ENCODE measurements at places on chromosomes 4 and X.

GRCh38 chrX:87017210-87017609 lies 500.4 kb upstream of the KLHL4 start:
- DNase-seq: no peak

DNA sequence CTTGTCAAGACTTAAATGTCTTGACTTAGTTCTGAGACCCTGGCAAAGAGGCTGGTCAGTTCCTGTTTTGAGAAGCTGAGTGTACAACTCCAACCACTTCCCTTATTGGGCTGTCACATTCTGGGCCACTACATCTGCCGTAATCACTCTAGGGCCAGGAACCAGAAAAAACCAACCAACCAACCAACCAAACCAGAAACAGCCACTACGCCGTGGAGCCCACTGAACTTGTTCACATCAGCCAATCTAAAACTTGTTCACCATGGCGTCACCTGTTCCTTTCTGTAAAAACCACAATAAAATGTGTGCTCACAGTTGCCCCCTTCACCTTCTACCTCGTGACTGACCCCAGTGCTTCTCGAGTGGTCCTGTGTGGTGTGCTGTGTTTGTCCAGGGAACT lies 107.3 kb downstream of the JADE1 start:
- DNase-seq: no peak

DNA sequence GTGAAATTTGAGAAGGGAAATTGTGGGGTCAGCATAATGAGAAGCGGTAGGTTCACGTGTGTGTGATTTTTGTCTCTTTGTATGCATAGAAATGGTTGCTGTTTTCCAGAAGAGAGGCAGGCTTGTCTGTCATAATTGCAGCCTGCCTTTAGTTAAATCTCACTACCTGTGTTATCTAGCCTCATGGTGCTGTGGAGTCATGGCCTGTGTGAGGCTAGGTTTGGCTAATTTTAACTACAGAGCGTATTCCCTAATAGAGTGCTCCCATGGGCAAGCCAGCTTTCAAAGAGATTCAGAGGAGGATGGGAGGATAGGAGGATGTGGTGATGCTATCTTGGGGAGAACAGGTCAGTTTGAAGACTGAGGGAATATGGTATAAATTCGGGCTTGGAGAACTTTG lies 23.6 kb downstream of the UPRT start:
- no peak for DNase-seq

- DNase-seq: no peak
These were observed 27.4 kb downstream of the TRAPPC11 start for GRCh38 chr4:183686461-183686860.

GRCh38 chr4:117533501-117533900 lies 448.1 kb upstream of the TRAM1L1 start:
- DNase-seq: no peak

DNA sequence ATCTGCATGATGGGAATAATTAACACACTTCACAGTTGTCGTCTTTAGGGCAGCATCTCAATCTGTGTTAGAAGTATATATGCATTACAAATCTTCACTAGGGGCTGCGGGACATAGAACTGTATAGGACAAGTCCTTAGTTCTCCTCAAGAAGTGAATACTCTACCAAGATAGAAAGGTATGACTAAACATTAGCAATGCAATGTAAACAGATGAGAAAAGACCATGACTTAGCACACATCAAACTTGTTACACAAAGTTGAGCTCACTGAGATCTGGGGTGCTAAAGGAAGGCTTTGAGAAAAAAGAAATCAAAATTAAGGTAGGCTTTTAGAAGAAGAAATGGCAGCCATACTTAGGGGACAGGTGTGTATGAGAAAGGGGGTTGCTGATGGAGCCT lies 182.1 kb upstream of the MAP3K15 start:
- DNase-seq: no peak

- no peak for DNase-seq
These were observed 59.6 kb upstream of the DUSP21 start for GRCh38 chrX:44784241-44784640.

GRCh38 chr4:168618577-168619265 lies 121.9 kb downstream of the PALLD start:
- DNase-seq: peak; percentile 19

DNA sequence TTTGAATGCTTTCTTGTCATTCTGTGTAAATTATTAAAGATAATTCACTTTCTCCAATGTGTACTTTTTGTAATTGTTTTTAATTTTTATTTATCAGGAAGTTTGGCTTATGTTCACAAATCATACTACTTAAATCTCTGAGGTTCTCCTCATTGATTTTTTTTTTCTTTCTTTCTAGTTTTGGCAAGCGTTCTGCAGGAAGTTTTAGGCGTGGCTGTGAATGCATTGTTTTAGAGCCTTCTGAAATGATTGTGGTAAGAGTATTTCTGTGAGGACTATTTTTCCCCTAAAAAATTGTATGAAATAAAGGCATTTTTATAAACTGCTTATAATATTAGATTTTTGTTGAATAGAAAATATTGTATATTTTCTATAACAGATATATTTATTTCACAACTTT lies 135.8 kb downstream of the RAPGEF2 start:
- no peak for DNase-seq

- DNase-seq: no peak
These were observed 38.6 kb downstream of the ALG13 start for GRCh38 chrX:111719426-111720210.

DNA sequence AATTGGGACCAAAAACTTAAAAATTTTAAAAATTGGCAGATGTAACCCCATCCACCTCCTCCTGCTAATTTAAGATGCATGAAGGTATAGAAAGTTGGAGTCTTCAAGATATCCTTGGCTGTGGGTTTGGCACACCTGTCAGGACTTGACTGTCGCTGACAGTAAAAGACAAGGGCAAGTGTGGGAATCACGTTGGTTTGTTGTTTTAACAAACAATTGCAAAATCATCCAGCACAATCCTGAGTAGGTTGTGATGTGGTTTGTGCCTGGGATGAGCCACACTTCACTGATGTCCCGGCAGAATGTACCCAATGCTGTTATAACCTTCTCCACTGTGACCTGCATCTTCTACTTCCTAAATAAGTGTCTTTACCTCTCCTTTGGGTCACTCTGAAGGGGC lies 24.0 kb downstream of the HOPX start:
- no peak for DNase-seq

DNA sequence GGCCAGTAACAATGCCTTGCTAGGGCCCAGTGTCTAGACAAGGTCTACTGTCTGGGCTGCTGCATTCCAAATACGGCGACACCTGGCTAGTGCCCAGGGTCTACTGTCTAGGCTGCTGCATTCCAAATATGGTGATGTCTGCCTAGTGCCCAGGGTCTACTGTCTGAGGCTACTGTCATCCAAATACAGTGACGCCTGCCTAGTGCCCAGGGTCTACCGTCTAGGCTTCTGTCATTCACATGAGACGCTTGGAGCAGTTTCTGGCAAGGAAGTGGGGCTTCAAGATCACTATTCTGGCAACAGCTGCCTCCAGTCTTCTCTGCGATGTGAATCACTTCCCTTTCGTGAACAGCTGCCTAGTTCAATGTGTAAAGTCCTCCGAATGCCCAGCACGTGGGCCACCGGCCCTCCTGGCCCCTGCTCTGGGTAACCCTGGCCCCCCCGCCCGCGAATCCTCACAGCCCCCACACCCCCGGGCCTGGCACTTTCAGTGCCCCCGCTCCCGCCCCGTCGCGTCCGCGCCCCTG lies 12.7 kb downstream of the ACOX3 start:
- peak; percentile 69 for DNase-seq

- no peak for DNase-seq
These were observed 80.4 kb downstream of the NDST3 start for GRCh38 chr4:118114720-118115119.

- DNase-seq: no peak
These were observed 66.4 kb upstream of the UGT2B15 start for GRCh38 chr4:68736813-68737212.

DNA sequence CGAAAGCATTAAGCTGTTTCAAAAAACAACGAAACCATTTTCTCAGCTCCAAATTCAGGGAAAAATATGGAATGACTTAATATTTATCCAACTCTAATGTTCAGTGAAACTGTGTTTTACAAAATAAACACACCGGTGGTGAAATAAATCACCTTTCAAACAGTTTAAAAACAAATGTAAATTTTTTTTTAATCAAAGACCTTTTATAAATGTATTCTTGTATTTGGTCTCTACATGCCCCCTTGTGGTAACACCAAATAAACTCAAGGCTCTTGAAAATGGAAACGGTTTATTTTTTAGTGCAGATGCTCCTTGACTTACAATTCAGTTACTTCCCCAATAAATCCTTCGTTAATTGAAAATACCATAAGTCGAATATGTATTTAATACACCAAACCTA lies 45.8 kb upstream of the ITM2A start:
- no peak for DNase-seq

- no peak for DNase-seq
These were observed 154.2 kb downstream of the NHS start for GRCh38 chrX:17529151-17529745.

- DNase-seq: peak; percentile 48
These were observed at the start of gene CCNQ for GRCh38 chrX:153598541-153599191. Gene CCNQ, minus strand, starts transcription at chrX:153599139. Its CDS starts 66 bp downstream, at chrX:153599073.

GRCh38 chrX:129930941-129931410 lies 25.0 kb downstream of the UTP14A start:
- no peak for DNase-seq

DNA sequence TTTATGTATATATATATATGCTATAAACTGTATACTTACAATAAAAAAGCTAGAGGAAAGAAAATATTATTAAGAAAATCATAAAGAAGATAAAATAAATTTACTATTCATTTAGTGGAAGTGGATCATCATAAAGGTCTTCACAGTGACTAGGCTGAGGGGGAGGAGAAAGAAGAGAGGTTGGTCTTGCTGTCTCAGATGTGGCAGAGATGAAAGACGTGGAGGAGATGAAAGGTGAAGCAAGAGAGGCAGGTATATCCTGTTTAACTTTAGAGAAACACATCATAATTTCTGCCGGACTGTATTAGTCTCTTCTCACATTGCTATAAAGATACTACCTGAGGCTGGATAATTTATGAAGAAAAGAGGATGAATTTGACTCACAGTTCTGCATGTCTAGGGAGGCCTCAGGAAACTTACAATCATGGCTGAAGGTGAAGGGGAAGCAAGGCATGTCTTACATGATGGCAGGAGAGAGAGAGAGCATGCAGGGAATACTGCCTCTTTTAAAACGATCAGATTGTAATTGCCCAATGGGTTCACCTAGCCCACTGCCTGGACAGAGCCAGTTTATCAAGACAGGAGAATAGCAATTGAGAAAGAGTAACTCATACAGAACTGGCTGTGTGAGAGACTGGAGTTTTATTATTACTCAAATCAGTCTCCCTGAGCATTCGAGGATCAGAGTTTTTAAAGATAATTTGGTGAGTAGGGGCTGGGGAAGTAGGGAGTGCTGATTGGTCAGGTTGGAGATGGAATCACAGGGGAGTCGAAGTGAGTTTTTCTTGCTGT lies 22.1 kb upstream of the RRAGB start:
- no peak for DNase-seq

DNA sequence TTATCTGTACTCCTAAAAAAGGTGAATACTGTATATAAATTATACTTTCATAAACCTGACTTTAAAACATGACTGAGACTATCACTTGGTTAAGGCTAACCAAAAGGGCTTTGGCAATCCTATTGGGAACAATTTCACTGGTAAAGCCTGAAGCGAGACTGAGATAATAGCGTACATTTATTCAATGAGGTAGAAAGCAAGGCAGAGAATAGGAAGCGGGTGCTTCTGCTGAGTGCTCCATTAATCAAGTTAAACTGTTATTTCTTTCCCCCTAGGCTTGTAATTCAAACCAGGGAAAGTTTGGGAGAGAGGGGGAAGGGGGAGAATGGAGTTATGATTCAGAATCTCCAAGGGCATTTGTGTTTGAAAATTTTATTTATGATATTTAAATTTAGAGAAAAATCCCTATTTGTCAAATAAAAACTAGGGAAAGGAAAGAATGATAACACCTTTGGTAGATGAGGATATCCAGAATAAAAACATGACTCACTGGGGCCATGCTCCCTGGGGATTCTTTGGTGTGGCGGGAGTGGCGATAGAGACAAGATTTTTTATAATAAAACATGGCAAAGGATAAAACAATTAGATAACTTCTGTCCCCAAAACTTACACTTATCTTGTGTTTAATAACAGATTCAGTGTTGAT lies 34.6 kb upstream of the SORBS2 start:
- DNase-seq: no peak

DNA sequence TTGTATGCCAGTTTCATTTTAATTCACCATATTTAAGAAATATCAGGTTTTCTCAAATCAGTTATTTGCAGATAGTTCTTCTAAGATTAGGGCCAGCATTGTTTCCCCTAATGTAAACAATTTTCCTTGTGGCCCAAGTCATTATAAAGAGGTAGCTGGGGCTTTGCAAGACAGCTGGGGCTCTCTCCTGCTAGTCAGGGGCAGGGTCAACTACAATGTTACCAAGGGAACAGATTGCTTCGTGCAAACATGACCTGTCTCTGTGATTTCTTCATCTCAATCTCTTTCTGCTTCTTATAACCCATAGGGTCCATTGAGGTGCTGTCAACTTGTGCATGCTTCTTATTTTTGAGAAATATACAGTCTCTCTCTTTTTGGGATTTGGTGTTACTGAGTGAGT lies 12.1 kb downstream of the ARMCX6 start:
- no peak for DNase-seq

GRCh38 chrX:130975947-130976346 lies 72.9 kb upstream of the ENOX2 start:
- DNase-seq: peak; percentile 33

Measured in AG08396 (cell line).